ENCODE measurements at places on chromosomes 7 and 10.

- no peak for DNase-seq
These were observed 404.7 kb downstream of the NEBL start for GRCh38 chr10:20492447-20492846.

GRCh38 chr7:69338144-69338543, 260.1 kb upstream of the AUTS2 start:
- no peak for DNase-seq

GRCh38 chr7:12226756-12227155, 15.7 kb downstream of the TMEM106B start:
- no peak for DNase-seq

DNA sequence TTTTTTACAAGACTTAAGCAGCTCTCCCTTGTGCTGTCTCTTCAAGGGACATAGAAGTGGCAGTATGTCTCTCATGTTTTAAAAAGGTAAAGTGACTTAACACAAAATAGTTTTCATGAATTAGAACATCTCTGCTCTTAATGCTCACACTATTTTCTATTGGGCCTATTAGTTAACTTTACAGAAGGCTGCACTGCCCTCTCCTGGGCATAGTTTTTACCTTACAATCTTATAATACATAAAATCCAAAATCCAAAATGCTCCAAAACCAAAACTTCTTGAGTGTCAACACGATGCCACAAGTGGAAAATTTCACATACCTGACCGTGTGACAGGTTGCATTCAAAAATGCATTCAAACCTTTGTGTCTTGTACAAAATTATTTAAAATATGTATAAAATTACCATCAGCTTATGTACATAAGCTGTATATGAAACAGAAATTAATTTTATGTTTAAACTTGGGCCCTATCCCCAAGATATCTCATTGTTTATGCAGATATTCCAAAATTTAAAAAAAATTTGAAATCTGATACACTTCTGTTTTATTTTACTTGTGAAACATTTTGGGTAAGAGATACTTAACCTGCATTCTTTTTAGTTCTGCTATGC, 25.8 kb downstream of the TES start:
- DNase-seq, result peak; percentile 29

DNA sequence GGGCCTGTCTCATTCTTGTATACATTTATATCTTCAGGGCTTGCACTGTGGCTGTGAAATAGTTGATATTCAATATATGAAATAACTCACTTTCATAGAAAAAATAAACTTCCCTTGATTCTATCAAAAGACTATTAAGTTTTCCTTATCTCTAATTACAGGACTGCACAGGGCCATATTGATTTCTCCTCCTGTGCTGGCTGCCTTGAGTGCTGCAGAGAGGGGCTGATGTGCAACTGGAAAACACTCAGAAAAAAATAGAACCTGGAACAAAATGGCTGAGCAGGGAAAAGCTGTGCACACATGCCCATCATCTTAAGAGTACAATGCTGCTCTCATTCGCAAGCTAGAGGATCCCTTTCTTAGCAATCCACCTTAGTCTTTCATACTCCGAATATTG, 5.9 kb upstream of the HDAC9 start:
- DNase-seq, result no peak

GRCh38 chr10:126519185-126519584, 130.9 kb upstream of the ADAM12 start:
- DNase-seq, result no peak

- DNase-seq, result no peak
These were observed 71.2 kb downstream of the MINPP1 start for GRCh38 chr10:87575851-87576250.

DNA sequence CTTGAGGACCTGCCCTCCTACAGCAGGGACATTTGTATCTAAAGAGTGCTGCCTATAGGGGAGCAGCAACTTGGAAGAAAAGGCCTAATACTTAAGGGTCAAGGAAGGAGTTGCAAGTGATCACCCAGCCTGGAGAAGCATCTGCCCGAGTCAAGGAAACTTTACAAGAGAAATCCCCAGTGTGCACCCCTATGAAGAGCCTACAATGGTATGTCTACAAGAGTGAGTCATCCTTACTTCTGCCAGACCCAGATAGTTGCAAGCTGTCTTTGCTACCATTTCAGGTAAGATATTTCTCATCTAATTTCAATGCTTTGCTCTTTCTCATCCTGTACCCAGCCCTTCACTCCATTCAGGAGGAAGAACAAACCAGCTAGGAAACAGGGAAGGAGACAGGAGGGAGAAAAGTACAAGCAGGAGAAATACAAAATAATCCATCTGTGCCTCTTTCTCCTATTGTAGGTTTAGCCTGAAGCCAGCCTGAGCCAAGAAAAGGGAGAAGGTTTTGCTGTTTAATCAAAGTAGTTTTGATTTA, 34.4 kb upstream of the AGR3 start:
- DNase-seq, result no peak

GRCh38 chr7:100966542-100967291, 2.6 kb upstream of the MUC12 start:
- no peak for DNase-seq

DNA sequence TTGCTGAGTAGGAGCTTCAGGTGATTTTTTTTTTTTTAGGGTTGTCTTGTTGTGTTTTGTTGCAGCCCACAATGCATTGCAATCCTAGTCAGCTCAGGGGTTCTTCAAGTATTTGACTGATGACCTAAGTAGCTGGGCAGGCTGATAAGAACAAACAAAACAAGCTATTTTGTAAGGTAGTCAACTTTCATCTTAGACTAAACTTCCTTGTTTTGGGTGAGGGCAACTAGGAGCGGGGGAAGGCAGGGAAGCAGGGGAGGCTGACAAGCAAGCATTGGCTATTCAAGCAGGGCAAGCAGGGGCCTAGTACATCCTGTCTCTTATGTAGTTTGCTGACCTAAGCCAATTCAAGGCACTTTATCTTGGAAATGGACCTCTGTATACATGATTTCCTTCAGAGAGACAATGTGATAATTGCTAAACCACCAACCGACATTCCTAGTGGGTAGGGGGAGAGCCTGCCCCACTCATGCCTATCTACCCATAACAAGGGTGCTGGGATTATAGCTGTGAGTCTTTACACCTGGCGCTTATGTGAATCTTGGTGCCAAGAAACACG, 163.3 kb upstream of the PRKCQ start:
- no peak for DNase-seq

DNA sequence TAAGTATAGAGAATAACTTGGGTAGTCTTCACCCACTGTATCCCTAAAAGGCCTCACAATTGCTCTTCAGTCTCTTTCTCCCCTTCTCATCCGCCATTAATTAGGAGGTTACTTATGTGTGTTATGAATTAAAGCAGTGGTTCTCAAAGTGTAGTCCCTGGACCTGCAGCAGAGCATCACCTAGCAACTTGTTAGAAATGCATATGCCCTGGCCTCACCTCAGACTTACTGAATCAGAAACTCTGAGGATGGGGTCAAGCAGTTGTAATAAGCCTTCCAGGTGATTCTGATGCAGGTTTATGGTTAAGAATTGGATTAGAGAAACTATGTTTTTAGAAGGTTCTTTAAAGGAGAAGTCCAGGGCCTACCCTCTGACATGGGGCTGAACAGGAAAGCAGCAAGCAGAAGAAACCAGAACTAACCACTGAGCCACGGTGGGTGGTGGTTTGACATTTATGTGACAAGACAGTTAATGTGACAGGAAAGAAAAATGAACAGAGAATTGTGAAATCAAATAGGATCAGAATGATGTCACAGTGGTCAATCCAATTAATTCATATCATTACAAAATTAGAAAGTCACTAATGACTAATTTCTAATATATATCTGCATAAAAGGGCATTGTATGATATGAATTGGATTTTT, 37.6 kb downstream of the ENTPD1 start:
- no peak for DNase-seq

DNA sequence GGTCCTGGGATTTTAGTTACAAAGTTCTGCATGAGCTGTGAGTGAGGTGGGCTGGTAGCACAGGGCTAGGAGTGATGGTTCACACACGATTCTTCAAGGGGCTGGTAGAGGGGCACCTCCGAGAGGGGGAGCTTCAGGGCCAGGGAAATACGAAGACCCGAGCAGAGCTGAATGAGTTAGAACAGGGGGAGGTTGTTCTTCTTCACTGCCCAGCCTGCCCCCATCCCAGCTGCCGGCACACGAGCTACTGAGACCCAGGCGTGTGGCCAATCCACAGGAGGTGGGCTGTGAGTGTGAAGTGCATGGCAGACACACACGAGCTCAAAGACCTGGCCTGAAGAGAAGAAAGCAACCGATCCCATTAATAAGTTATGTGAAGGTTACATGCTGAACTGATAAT, 256.2 kb upstream of the ZNF32 start:
- DNase-seq, result no peak

- peak; percentile 40 for DNase-seq
These were observed 94.0 kb upstream of the ZMIZ1 start for GRCh38 chr10:78974617-78975317.

DNA sequence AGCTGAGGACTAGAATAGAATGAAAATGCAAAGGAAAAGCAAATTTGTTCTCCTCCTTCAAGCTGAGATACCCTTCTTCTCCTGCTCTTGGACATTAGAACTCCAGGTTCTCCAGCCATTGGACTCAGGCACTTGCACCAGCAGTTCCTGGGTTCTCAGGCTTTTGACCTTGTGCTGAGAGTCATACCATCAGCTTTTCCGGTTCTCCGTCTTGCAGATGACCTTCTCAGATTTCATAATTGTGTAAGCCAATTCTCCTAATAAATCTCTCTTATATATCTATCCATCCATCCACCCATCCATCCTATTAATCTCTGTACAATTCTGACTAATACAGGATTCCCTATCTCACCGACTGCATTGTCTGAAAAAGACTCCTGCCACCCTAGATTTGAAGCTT, 108.3 kb downstream of the AHR start:
- no peak for DNase-seq

DNA sequence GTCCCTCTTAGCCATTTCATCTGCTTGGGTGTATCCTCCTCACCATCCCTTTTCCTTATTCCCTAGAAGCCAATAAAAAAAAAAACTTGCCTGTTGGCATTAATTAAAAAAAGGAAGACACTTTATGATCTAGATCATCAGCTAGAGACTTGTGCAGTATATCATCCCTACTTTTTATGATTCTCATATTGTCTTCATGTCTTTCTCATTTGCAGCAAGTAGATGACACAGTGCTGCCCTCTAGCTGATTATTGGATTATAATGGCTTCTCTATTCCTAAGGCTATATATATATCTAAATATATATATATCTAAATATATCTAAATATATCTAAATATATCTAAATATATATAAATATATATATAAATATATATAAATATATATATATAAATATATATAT, 272.4 kb upstream of the LRGUK start:
- no peak for DNase-seq

DNA sequence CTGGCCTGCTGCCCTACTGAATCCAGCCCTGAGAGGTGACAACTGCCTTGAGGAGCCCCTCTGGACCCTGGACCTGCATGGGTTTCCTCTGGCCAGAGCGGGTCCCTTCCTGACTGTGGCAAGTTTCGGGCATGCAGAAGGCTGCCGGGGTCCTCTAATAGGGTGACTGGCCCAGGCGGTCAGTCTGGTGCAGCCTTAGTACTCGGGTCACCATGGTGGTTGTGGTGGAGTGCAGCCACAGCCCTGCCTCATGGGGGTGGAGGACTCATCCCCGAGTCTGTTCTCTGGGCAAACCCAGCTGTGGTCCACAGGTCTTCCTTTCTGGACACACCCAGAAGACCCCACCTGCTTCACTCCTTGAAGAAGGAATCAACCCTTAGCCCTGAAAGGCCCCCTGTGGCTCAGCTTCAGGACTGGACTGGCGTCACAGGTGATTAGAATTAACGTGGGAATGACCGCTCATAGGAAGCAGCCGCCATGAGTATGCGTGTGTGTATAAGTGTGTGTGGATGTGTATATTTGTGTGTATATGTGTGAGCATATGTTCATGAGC, 28.7 kb downstream of the RAMP3 start:
- DNase-seq, result no peak

- DNase-seq, result no peak
These were observed 179.8 kb upstream of the ASAH2 start for GRCh38 chr10:50431133-50431532.

GRCh38 chr10:33617381-33618080, 283.1 kb upstream of the NRP1 start:
- no peak for DNase-seq

- no peak for DNase-seq
These were observed 240.2 kb downstream of the BUB3 start for GRCh38 chr10:123394382-123394781.

DNA sequence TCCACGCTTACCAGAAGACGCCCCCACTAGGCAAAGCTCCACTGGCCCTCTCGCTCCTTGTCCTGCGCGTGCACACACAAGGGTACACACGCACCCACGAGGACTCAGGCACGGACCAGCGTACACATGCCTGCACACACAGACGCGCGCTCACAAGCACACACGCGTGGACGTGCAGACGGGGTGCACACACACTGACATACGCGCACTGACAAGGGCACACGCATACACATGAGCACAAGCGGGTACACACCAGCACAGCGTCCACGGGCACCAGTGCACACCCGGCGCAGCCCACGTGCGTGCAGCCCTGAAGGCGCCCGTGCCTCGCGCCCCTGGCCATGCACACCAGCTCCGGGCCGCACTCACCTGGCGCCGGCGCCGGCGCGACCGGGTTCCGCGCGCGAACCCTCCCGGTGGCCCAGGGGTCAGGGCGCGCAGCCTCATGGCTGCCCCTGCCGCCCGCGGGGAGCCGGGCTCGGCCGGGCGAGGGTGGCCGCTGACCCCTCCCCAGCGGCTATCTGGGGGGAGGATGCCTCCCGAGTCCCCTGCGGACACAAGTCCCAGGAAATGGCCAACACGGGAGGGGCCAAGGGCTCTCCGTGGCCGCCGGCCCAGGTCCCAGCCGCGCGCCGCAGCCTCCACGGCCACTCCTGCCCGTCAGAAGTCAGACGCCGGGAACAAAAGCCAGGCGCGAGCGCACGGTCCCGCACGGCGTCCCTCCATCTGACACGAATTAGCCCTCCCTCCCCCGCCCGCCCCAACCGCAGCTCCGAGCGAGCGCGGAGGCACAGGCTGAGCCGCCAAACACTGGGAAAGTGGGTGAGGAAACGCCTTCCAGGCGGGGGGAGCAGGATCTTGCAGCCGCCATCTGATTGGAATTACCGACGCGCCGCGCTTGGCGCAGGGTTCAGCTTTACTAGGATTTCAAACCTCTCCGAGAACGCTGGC, 45.0 kb downstream of the TNS3 start:
- no peak for DNase-seq

GRCh38 chr7:139618482-139619366, 95.2 kb downstream of the CLEC2L start:
- DNase-seq, result peak; percentile 31

DNA sequence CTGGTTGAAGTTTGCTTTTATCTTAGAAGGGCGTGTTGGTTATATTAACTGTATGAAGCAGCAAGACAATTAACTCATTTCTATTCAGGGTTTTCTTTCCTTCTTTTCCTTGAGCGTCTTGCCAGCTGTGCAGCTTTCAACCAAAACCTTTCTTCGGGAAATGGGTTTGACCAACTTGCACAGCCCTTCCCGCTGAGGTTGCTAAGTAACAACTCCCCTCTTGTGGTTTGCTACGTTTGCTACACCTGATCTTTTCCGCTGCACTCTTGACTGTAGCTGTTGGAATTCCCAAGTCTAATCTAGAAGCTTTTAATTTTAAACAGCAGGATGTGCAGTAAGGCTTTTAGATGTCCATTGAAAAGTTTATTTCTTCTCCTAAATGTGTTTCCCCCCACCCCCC, 116.9 kb downstream of the CDCA7L start:
- no peak for DNase-seq

All from activated CD4-positive, alpha-beta T cell treated with anti-CD3 and anti-CD28 coated beads for 24 hours (primary cell).